ENCODE measurements at places on chromosomes 12 and 14. TPM values are rescaled to one million over a fixed set of nuclear protein-coding genes. Genes with fewer than 3 reads are reported as not detected.

Gene IFNG-AS1
- total RNA-seq, result not detected

Gene SETD1B
- total RNA-seq, result 8.9 TPM

DNA sequence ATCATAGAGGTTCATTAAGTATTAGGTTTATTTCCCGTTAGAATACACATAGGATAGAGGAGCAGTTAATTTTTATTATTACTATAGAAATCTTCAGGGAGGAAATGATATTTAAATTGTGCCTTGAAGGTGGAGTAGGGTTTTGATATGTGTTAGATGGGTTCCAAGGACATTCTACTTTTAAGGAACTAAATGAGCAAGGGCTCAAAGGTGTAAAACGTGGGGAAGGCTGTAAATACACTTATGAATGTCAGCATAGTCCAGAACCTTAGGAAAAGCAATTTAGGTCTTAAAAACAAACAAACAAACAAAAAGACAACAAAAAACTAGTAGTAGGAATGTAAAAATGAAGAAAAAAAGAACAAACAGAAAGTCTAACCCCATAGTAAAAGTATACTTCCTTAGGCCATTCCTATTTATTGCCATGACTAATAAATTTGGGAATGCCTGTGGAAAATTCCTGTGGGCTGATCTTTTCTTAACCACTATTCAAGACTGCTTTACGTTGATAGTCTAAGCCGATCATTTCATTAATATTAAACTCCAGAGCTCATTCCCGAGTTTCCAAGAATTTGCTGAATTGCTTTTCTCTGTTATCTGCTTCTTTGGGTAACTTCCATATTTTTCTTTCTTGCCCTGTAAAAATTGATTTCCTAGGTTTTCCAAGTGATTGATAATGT is 180.3 kb downstream of the RAD51B start:
- no peak for DNase-seq

Gene P2RX7
- total RNA-seq, result 0.74 TPM

Gene PNN
- total RNA-seq, result 60.0 TPM

Gene PZP
- total RNA-seq, result not detected

Gene CCDC197
- not detected for total RNA-seq

Data from GM23338 (cell line).